Activated B cell treated with CpG ODN at 0.5 μM for 24 hours (primary cell): ENCODE measurements at places on chromosomes 5 and 9.

DNA sequence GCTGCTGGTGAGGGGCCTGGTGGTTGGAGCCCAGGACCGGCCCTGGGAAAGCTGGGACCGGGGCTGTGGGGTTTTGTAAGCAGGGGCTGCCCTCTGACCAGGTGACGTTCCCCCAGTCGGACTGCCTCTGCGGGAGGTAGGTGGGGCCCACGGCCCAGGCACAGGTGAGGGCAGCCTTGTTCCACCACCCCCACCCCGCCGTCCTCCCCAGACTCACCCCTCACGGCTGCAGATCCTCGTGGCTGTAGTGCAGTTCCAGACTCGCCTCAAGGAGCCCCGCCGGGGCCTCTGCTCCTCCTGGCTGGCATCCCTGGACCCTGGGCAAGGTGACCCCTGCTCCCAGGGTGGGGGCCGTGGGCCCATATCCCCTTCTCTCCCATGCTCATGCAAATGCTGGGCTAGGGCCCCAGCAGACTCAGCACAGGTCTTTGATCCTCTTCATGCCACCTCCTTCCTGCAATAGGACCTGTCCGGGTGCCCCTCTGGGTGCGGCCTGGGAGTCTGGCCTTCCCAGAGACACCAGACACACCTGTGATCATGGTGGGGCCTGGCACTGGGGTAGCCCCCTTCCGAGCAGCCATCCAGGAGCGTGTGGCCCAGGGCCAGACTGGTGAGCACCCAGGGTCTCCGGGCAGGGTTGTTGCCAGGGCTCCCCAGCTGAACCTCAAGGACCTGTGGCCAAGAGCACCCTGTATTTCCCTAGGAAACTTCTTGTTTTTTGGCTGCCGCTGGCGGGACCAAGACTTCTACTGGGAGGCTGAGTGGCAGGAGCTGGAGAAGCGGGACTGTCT lies 6.6 kb downstream of the RNF208 start:
- no peak overlapping the region for H3K4me3 ChIP-seq
- no peaks in the 10 kb centered on the region for H3K4me1 ChIP-seq
- no peak overlapping the region for H3K27ac ChIP-seq
- no peak for DNase-seq
- no peaks in the 10 kb centered on the region for H3K27me3 ChIP-seq
- H3K36me3 ChIP-seq: peaks cover 6% of the 10 kb centered on the region

- H3K36me3 ChIP-seq: no peaks in the 10 kb centered on the region
- no peak for DNase-seq
- H3K27ac ChIP-seq: no peak overlapping the region
- peaks cover 54% of the 10 kb centered on the region for H3K27me3 ChIP-seq
Observed at GRCh38 chr5:73378070-73378469, 70.5 kb downstream of the FOXD1 start.

- H3K36me3 ChIP-seq: no peaks in the 10 kb centered on the region
- H3K4me1 ChIP-seq: no peaks in the 10 kb centered on the region
- no peak for DNase-seq
- no peaks in the 10 kb centered on the region for H3K27me3 ChIP-seq
- H3K4me3 ChIP-seq: no peak overlapping the region
Observed at GRCh38 chr5:104062621-104063377, 500.2 kb upstream of the NUDT12 start.

DNA sequence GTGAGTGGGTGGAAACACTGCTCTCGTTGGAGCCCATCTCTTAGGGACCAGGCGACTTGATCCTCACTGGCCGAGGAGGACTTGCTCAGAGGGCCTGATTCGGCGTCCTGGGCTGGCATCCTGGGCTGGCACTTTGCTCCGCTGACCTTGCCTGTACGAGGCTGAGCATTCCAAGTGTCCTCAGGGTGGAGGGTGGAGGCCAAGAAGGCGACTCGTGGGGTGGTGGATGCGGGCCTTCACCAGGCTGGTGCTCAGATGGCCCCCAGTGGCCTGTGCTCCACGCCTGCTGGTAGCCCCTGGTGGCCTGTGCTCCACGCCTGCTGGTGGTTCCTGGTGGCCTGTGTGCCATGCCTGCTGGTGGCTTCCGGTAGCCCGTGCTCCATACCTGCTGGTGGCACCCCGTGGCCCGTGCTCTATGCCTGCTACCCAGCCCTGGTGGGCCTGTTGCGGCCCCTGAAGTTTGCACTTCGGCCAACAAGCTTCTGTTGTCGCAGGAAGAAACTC lies 42.9 kb downstream of the PHF2 start:
- H3K27me3 ChIP-seq: no peaks in the 10 kb centered on the region
- DNase-seq: no peak
- H3K27ac ChIP-seq: no peak overlapping the region
- peaks cover 5% of the 10 kb centered on the region for H3K36me3 ChIP-seq
- no peak overlapping the region for H3K4me3 ChIP-seq
- peaks cover 4% of the 10 kb centered on the region for H3K4me1 ChIP-seq

- H3K27ac ChIP-seq: no peak overlapping the region
- H3K4me3 ChIP-seq: no peak overlapping the region
- H3K36me3 ChIP-seq: no peaks in the 10 kb centered on the region
- DNase-seq: no peak
- H3K4me1 ChIP-seq: peaks cover 7% of the 10 kb centered on the region
Observed at GRCh38 chr9:129617167-129617566, 3.7 kb downstream of the C9orf50 start.

DNA sequence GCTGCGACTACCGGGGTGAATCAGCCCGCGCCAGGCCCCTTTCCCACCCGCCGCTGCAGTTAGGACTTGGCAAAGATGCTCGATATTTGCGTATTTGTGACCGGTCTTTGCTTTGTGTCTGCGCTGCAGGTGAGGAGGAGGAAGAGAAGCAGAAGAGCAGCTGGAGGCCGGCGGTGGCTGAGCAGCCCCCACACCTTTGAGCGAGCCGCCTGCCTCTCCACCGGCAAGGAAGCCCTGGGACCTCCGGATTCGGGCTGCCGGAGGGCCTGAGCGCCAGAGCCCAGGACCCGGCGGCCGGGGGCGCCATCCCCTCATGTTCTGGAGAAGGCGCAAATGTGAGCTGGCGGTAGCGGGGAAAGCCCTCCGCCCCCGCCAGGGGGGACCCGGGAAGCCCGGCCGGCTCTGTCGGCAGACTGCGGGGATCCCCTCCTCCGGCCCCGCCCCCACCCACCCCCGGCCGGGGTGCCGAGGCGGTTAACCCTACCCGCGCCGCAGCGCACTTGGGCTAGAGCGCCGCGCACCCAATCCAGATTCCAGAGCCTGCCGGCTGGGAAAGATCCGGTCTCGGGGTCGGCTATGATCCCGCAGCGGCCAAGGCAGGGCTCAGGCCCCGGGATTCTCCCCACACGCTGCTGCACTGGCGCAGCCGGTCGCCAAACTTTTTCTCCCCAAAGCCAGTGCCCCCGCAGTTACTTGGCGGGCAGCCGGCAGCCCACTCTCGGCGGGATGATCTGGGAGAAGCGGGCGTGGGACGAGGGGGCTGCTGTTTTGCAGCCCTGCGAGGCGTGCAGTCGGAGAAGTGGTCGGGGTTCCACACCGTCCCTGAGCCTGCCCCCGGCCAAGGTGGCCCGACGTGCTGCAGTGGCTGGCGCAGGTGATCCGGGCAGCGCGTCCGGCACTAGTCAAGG lies 800 bp upstream of the KCNN2 start:
- DNase-seq: no peak
- no peak overlapping the region for H3K27ac ChIP-seq
- H3K4me1 ChIP-seq: peaks cover 9% of the 10 kb centered on the region
- H3K36me3 ChIP-seq: no peaks in the 10 kb centered on the region

GRCh38 chr5:180047667-180048066 lies 23.9 kb downstream of the RNF130 start:
- peaks cover 8% of the 10 kb centered on the region for H3K4me1 ChIP-seq
- no peak overlapping the region for H3K27ac ChIP-seq
- no peak overlapping the region for H3K4me3 ChIP-seq
- H3K27me3 ChIP-seq: no peaks in the 10 kb centered on the region
- no peaks in the 10 kb centered on the region for H3K36me3 ChIP-seq
- no peak for DNase-seq
